ENCODE measurements at places on chromosomes 13 and 19.

DNA sequence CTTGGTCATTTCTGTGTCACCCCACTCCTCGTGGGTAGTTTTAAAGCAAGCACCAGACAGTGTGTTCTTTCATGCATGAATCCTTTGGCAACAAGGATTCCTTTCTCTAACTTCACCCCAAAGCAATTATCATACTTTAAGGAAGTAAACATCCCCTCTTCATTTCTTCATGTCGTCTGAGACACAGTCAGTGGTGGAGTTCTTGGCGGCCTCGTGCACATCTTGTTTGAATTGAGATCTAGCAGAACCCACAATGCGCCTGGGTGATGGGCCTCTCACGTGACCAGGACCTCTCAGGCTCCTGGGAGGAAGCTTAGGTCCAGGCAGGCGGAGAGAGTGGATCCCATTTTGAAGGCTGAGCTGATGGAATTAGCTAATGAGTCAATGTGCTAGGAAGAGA lies 2.6 kb downstream of the ACSBG2 start:
- no peak for DNase-seq

- peak; percentile 61 for DNase-seq
These were observed 1.5 kb downstream of the SBNO2 start for GRCh38 chr19:1172353-1173158.

- DNase-seq, result no peak
These were observed 13.3 kb downstream of the IFT88 start for GRCh38 chr13:20580257-20580656.

DNA sequence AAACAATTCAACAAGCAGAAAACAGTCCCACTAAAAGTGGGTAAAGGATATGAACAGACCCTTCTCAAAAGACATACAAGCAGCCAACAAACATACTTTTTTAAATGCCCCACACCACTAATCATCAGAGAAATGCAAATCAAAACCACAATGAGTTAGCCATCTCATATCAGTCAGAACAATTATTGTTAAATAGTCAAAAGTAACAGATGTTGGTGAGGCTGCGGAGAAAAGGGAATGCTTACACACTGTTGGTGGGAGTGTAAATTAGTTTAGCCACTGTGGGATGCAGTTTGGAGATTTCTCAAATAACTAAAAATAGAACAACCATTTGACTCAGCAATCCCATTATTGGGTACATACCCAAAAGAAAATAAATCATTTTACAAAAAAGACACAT lies 8.7 kb downstream of the ZNF529 start:
- DNase-seq, result no peak

GRCh38 chr19:14102756-14103155 lies 12.2 kb upstream of the SAMD1 start:
- no peak for DNase-seq

DNA sequence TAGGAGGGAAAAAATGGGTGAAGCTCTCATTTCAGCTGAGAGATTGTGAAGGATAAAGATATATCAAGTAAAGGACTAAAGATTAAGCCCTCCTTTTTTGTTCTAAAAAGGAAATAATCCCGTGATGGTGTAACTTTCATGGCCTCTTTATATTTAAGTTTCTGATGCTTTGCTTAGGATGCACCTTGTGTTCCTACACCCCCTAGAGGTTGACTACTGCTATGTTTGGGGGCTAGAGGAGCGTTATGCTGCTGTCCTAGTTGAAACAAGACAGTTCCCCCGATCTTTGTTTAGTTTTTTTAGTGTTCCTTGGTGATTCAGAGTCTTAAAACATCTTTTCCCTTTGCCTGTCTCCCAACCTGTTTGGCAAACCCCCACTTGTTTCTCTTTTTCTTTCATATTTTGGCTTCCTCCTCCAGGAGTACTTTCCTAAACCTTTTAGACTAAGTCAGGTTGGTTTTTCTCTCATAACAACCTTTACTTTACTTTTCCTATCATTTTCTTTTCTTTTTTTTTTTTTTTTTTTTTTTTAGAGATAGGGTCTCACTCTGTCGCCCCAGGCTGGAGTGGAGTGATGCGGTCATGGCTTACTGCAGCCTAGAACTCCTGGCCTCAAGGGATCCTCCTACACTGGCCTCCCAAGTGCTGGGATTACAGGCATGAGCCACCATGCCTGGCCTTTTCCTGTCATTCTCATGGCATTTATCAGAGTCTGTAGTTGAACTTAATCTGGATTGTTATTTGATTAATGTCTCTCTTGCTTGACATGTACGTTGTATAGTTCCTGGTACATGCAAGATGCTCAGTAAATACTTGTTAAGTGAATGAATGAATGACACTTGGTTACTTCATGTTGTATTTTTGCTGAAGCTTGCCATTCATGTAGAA lies 2.8 kb downstream of the UBA2 start:
- DNase-seq, result peak; percentile 18

DNA sequence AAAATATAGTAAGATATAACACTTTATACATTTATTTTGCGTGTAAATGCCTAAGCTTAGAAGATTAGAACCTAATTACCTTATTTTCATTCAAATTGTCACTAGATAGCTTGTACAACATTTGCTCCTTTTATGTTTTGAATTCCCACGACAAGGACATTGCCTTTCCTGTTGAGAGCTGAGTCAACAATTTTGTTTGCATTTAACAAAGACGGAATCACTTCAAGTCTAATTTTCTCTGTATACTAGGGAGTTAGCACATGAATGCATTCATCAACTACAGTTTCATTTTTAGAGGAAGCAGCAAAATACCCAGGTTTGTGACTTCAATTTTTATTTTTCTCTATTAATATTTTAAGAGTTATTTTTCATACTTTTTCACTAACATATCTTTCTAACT lies 48.7 kb upstream of the PCCA start:
- DNase-seq, result no peak

- DNase-seq, result no peak
These were observed 381.0 kb upstream of the TSHZ3 start for GRCh38 chr19:31730270-31730669.

- DNase-seq, result no peak
These were observed 5.6 kb upstream of the ATP8B3 start for GRCh38 chr19:1817553-1818179.

DNA sequence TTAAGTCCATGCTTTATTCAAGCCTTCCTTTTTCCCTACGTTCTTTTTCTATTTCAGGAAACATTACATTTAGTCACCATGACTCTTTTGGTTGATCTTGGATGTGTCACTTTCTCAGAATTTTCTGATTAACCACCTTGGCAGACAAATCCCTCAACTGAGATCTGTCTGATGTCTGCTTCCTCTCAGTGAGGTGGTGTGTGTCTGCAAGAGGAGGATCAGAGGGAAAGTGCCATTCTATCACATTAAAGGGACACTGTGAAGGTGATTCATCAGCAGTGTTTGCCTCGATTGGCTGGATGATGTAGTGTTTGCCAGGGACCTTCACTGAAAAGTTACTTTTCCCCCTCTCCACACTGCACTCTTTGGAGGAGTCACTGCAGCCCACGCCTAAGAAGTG lies 3.0 kb upstream of the CCNP start:
- DNase-seq, result no peak

GRCh38 chr13:22883262-22883840 lies 297.4 kb upstream of the SGCG start:
- no peak for DNase-seq

DNA sequence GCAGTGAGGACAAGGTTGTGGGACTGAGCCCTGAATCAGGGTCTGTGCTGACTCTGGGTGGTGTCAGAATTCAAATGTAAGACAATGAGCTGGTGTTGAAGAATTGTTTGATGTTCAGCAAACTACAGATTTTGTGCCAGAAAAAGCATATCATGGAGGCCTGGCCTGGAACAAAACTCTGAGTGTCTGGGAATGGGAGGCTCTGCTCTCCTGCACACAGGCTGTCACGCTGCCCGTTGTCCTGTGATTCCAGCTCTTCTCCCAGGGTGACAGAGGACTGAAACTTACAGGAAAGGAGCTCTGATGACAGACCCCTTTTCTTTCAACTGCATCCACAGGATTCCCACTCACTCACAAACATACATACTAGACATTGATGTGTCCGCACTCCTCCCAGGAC lies 120.1 kb downstream of the ZNF486 start:
- DNase-seq, result no peak

GRCh38 chr13:98532254-98532653 lies 44.7 kb downstream of the STK24 start:
- no peak for DNase-seq

DNA sequence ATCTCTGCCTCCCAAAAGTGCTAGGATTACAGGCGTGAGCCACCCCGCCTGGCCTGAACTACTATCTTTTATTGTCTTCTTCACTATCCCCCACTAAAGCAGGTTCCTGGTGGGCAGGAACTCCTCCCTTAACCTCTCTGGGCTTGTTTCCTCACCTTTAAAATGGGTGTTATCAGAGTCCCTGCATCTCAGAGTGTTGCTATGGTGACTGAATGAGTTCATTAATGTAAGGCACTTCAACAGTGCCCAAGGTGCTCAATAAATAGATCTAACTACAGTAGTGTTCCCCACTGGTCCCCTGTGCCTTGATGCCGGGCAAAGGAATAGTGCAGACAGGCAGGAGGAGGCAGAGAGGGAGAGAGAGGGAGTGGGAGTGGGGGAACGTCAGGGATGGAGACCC lies 20.5 kb downstream of the CCDC97 start:
- no peak for DNase-seq

DNA sequence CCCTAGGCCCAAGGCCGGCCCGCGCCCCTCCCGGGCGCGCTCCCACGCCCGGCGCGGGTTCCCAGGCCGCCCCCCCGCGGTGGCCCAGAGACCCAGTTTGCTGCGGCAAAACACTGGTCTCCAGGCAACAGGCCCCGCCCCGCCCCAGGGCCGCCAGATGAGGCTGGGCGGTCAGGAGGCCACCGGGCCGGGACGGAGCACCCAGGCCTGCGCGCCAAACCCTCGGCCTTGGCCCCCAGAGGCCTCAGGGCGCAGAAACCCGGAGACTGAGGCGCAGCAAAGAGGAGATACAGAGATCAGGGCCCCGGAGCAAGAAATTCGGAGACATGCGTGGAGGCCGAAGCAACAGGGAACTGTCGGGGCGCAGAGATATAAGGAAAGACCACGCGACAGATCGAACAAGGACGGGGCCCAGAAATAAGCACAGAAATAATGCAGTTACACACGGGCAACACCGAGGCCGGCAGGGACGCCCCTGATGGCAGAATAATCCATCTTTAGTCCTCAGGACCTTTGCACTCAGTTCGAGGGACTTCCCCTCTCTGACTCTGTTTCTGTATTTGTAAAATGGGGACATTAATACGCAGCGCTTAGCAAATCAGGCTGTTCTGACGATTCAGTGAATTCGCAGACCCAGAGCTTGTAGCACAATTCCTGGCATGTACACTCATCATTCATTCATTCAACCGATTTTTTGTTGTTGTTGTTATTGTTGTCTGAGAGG lies 20.8 kb upstream of the ERCC1 start:
- DNase-seq, result peak; percentile 91

DNA sequence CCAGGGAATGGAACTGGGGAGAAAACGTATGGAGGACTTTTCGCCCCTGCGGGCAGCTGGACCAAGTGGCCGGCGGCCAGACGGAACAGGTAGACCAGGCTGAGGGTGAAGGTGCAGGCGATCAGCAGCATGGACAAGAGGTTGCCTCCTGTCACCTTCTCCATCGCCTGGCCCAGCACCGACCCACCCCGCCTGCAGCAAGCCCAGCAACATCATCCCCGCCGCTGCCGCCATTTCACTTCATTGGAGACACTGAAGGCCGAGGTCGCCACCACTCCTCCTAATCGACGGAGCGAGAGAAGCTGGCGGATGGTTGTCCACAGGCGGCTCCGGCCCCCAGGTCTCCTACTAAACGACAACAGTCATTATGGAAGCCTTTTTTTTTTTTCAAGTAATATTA lies 5.0 kb upstream of the SLC46A3 start:
- no peak for DNase-seq

GRCh38 chr13:30712536-30713532 lies 22.5 kb upstream of the ALOX5AP start:
- no peak for DNase-seq

- DNase-seq, result peak; percentile 14
These were observed 1716.7 kb downstream of the SLITRK1 start for GRCh38 chr13:82165396-82166174.

GRCh38 chr19:46825731-46826055 lies 25.0 kb downstream of the AP2S1 start:
- DNase-seq, result no peak

- no peak for DNase-seq
These were observed 489.6 kb upstream of the KLF12 start for GRCh38 chr13:74623761-74624160.

- no peak for DNase-seq
These were observed 88.8 kb downstream of the LMO7 start for GRCh38 chr13:75724752-75725517.

DNA sequence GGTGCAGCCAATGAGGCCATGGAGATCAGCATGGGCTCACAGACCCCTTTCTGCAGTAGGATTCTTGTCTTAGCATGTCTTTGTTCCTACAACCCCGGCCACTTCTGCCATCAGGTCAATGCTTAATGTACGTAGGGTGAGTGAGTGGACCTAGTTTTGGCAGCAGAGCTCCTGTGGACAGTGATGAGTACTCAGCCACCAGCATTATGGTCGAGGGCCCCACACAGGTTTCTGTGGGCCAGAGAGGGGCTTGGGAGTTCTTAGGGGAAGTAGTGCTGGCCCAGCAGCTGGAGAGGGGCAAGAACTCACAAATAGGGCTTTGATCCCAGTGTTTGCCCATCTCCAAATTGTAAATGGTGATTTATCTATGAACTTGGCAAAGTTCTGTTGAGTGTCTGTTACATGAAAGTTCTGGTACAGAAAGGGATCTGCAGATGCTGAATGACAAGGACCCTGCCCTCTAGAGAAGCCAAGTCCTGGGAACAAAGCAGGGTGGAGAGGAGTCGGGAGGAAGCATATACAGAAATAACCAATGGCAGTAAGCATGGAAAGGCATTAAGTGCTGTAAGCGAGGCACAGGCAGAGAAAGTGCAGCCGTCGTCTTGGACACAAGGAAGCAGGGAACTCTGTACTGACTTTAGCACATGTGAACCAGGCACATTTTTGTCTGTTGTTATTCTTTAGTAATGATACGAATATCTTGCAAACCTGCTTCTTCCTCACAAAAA lies 185.1 kb downstream of the MTUS2 start:
- DNase-seq, result no peak

DNA sequence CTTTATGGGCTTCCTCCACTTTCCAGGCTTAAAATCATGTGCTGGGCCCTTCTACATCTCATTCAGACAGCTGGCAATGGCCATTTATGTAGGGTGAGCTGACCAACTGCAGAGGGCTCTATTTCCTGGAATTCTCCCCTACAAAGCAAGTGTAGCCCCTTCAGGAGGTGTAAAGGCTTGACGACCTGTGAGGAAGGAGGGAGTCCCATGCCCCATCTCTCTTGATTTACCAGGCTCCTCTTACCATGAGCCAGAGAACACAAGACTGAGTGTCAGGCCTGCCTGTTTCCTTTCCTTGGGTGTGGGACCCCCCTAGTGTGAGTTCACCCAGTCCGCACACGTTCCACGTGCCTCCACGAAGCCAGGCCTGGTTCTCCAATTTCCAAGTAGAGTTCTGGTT lies 16.6 kb downstream of the ZNF536 start:
- no peak for DNase-seq

- DNase-seq, result no peak
These were observed 255.0 kb downstream of the LIG4 start for GRCh38 chr13:107960301-107960700.

DNA sequence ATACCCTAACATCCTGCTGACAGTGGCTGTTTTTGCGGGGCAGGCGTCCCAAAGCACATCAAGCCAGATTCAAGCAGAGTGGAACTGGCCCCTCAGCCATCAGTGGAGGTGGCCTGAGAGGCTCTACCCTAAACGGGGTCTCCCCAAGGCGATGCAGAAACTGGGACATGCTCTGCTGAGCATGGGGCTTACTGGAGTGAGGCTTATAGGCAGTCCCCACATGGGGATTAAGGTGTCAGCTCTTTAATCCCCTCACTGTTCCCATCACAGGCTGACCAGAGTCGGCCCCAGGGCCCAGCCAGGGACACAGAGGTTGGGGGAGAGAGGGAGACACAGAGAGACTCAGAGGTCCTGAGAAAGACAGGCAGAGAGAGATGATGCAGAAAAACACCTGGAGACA lies 17.0 kb downstream of the CYP2F1 start:
- no peak for DNase-seq

All from ELF-1 (cell line).